Aorta (tissue), 5 donors: ENCODE measurements at places on chromosomes 1 and 21.

- DNase-seq, result peak; percentile 75
Observed at GRCh38 chr1:210232511-210233215, at the start of gene SERTAD4. Gene SERTAD4 (plus strand): TSS chr1:210232796. CDS start chr1:210237961, 5,165 bp downstream.

GRCh38 chr21:45410865-45411809 lies 6.2 kb downstream of the COL18A1 start:
- DNase-seq, result peak; percentile 45

DNA sequence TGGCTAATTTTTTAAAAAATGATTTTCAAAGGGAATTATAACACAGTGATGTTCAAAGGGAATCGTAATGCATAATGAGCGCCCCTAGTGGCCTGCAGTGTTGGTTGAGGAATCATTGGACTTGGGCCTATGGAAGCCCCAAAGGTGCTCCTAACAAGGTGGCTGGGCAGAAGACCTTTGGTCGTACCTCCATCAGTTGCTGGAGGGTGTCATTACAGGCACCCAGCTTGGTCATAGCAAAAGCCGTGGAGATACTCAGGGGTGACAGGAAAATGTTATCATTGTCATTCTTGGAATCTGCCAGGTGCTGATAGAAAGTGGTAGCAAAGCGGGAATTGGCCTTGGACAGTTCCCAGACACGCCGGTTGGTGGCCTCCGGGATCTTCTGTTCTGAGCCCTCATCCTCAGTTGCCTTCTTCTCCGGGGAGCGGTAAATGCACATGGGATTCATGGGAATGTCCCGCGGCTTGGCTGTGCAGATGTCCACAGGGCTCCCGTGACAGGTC lies 2.7 kb downstream of the SERPINC1 start:
- no peak for DNase-seq

GRCh38 chr1:230633469-230633868 lies 8.8 kb upstream of the COG2 start:
- DNase-seq, result no peak

GRCh38 chr1:107991371-107992066 lies 26.5 kb upstream of the VAV3 start:
- no peak for DNase-seq

DNA sequence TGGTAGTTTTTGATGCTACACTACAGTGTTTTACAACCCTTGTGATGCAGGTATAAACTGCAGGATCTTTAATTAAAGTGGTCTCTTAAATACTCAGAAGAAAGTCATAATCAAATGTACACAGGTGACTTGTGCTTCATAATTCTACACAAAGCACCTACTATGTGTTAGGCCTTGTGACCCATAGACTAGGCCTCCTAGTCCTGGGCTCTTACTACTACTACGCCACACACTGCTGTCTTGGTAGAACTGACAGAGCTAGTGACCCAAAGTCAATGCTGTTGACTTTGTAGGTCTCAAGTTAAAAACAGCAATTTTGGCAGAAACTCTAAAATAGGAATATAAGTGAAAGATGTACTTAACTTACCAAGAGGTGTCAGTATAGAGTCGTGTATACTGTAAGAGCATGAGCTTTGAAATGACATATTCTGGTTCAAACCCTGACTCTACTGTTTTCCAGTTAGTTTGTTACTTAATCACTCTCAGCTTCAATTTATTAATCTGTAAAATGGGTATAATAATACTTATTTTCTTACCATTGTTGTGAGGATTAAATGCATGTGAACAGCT lies 48.6 kb upstream of the LMO4 start:
- no peak for DNase-seq

GRCh38 chr1:109138358-109138757 lies 24.4 kb downstream of the ELAPOR1 start:
- no peak for DNase-seq

- no peak for DNase-seq
Observed at GRCh38 chr1:168007691-168008090, 70.8 kb upstream of the MPC2 start.

DNA sequence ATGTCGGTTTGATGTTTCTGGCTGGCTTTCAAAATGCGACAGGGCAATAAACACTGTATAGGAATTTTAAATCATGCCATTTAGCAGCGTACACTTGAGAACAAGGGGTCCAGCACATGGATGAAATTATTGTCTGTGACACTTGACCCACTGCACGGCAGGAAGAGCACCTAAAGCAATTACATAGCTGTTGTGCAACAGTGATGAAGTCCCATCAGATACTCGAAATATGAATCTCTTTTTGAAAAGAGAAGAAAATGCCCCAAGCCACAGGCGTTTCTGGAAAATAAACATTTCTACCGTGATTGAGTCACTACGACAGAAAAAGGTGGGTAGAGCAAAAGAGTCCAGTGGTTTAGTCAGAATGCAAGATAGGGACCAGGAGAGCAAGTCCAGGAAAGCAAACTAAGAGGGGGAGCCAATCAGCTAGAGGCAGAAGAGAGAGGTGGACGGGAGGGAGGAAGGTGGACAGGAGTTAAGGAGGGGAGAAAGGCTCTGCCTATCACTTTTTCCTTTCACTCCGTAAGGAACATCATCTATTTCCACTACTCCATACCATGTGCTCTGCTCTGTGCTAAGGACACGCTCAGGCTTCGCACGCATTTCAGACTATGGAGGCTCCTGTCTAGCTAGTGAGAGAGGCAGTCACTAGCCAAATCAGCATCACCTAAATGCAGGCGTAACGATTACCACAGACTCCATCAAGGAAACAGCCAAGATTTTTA lies 6.4 kb downstream of the DSCAM start:
- DNase-seq, result no peak

- DNase-seq, result no peak
Observed at GRCh38 chr21:14527696-14528652, 18.1 kb downstream of the SAMSN1 start.

DNA sequence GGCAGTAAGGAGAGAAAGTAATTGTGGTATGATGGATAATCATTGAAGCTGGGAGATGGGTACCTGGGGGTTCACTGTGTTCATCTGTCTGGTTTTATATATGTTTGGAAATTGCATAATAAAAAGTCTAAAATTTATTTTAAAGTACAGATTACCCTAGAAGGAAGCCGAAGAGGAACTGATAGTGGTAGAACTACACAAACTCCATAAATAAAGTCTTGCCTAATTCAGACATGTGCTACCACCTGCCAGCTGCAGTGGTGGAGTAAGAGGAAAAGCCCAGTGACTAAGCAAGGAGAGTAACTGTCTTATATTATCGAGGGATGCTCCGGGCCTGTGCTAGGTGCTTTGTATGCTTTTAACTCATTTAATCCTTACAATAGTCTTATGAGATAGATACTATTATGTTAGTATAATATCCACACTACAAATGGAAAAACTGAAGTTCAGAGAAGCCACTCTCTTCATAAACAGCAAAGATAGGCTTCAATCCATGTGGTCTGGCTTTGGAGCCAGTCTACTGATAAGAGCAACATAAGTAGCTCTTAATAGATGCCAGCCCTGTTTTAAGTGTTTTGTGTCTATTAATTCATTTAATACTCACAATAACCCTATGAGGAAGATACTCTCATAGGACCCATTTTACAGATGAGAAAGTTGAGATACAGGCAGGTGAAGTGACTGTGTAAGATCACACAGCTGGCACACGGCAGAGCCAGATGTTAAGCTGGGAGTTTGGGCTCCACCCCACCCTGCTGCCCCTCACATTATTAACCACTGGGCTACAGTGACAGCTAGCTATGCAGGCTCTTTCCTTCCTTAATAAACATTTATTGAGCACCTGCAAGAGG lies 56.8 kb upstream of the HNRNPU start:
- DNase-seq, result no peak

DNA sequence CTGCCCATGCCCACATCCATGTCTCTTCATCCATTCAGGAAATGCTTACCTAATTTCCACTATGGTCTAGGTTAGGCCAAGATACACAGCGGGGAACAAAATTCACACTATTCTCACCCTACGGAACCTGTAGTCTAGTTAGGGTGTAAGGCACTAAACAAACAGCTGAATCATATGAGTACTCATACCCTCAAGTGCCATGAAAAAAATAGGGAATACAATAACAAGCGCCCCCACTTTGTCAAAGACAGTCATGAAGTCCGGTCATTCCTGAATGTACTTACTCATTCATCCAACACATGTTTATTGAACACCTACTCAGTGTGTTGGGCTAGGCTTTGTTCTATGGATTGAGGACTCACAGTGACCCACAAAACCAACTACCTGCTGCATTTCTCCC lies 6.2 kb upstream of the FYB2 start:
- no peak for DNase-seq
